ENCODE measurements at places on chromosomes 4 and X. TPM values are rescaled to one million over a fixed set of nuclear protein-coding genes. Genes with fewer than 3 reads are reported as not detected.

DCAF16 gene
- 5.2 TPM for total RNA-seq

RRH gene
- total RNA-seq, result not detected

TRMT10A gene
- total RNA-seq, result 3.5 TPM

GAGE12J gene
- not detected for total RNA-seq

GPR143 gene
- total RNA-seq, result 1.1 TPM

ZNF711 gene
- total RNA-seq, result 0.37 TPM

NDST3 gene
- 0.25 TPM for total RNA-seq

SPANXN4 gene
- total RNA-seq, result not detected

CENPVL1 gene
- total RNA-seq, result not detected

RNF175 gene
- total RNA-seq, result 0.20 TPM

ITM2A gene
- 3.0 TPM for total RNA-seq

CDKL5 gene
- total RNA-seq, result 3.1 TPM

BEND4 gene
- total RNA-seq, result 0.21 TPM

GPC4 gene
- 1.1 TPM for total RNA-seq

- DNase-seq, result no peak
These were observed 10.8 kb upstream of the POLA1 start for GRCh38 chrX:24682739-24683432.

GRCh38 chr4:1023895-1024740 lies 12.7 kb downstream of the FGFRL1 start:
- DNase-seq, result no peak

GRCh38 chr4:111362941-111363361 lies 740.1 kb upstream of the PITX2 start:
- no peak for DNase-seq

DNA sequence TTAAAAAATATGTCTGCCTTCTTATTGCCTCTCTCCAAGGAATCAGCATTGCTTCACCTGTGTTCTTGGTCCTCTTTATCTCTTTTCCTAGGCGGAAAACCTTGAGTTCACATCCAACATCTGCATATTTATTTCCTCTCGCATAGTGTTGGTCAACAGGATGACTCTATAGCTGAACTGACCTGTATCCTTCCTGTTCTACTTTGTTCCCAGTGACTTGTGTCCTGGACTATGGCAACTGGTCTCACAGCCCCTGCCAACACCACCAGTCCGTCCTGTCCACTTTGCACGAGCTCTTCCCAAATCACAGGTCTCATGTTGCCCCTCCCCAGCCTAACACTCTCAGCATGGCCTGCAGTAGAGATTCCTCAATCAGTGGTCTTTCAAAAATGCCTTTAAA lies 2.0 kb downstream of the DIPK2B start:
- no peak for DNase-seq

GRCh38 chr4:89447543-89447942 lies 139.9 kb upstream of the GPRIN3 start:
- no peak for DNase-seq

DNA sequence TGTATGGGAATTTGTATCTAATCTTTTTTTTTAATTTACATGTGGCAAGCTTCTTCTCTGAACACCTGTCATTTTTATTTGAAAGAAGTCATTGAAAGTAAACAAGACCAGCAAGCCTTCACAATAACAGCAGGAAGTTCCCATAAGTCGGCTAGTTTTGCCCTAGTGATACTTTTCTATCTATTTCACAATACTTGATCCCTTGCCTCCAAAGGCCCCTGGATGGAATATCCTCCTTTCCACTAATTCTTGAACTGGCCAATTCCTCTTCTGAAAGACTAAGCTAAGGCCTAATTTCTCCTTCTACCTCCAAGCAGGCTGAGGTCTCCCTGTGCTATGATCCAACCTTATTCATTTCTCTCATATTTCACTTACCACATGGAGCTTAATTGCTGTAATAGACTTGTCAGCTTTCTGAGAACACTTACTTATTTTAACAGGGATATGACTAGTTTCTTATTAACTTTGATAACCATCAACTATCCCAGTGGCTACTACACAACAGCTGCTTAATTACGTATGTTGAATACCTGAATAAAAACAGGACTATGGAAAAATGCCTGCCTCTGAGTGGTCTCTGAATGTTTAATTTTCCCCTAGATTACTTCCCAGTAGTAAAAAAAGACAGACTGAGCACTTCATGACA lies 194.2 kb downstream of the MAD2L1 start:
- DNase-seq, result no peak

DNA sequence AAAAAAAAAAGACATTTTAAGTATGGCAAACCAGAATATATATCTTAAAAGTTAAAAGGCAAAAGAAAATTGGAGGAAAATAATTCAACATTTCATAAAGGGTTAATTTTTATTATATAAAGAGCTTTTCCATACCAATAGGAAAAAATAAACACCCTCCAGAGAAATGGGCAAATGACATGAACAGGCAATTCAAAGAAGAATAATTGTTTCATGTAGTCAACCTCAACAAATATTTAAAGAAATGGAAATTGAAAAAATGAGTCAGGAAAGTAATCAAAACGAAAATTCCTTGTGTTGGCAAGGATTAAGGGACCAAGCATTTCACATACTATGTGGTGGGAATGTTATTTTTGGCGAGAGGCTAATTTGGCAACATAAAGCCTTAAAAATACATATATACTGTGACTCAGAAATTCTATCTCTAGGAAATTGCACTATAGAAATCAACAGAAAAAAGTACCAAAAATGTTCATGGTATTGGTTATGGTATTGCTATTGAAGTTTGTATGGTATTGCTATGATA lies 87.6 kb downstream of the HAUS3 start:
- DNase-seq, result no peak

- DNase-seq, result no peak
These were observed 807.4 kb downstream of the FSTL5 start for GRCh38 chr4:161356351-161356750.

DNA sequence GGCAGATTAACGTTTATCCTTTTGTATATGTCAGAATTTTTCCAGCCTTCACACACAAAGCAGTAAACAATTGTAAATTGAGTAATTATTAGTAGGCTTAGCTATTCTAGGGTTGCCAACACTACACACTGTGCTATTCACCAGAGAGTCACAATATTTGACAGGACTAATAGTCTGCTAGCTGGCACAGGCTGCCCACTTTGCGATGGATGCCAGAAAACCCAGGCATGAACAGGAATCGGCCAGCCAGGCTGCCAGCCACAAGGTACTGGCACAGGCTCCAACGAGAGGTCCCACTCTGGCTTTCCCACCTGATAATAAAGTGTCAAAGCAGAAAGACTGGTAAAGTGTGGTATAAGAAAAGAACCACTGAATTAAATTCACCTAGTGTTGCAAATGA lies 94.8 kb downstream of the TET2 start:
- no peak for DNase-seq

- DNase-seq, result no peak
These were observed 31.8 kb downstream of the ZNF732 start for GRCh38 chr4:273309-274017.

- no peak for DNase-seq
These were observed 59.2 kb downstream of the CPZ start for GRCh38 chr4:8651661-8652180.

DNA sequence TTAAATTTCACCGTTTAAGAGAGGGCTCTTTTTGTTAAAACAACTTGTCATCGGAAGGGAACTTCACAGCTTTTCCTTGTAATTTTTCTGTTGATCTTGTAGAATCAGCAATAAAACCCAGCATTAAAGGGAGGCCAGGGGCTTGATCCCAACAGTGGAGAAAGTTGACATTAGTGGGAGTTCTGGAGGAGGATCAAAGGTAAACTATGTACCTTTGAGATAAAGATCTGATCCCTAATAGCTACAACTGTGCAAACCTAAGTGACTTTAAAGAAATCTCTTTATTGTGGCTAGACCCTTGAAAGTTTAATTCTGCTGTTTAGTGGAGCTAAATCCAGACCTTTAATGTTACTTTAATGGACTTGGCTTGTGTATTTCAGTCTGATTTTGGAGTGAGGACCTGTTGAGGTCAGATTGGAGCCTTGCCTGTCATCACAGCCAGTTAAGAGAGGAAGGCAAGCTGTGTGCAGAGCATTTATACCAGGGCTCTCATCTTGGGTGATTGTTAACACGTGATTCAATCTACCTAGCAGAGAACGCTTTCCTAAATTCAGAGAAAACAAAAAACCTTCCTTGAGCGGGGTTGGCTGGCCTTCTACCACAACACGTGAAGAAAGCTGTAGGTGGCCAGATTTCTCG lies 1.7 kb downstream of the DOCK11 start:
- no peak for DNase-seq

- no peak for DNase-seq
These were observed 243.8 kb downstream of the ADGRL3 start for GRCh38 chr4:61443813-61444510.

DNA sequence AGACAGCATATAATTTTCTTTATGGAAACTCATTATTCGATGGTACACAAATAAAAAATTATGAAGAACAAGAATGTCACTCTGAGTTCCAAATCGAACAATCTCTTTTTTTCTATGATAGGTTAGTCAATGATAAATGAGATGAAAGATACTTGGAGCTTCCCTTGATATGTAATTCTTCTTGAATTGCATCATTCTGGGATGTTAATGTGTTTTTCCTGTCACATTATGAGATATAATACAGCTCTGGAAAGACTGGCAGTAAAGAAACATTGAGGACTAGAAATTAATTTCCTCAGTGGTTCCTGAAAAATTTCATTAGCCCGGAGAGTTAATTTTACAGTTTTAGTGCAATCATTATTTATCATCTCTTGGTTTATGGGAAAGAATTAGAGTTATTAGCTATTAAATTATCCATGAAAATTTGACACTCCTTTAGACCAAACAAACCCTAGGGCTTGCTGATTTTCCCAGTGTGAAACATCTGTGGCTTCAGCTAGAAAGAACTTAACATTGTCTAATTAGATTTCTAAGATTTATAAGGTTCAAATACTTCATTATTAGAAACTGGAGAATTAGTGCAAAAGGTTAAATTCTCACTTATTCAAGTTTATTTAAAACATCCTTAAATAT lies 1546.6 kb upstream of the TENM3 start:
- no peak for DNase-seq

GRCh38 chrX:150094996-150095395 lies 156.7 kb upstream of the EOLA2 start:
- no peak for DNase-seq

GRCh38 chr4:8437281-8437680 lies 3.2 kb downstream of the ACOX3 start:
- DNase-seq, result no peak

DNA sequence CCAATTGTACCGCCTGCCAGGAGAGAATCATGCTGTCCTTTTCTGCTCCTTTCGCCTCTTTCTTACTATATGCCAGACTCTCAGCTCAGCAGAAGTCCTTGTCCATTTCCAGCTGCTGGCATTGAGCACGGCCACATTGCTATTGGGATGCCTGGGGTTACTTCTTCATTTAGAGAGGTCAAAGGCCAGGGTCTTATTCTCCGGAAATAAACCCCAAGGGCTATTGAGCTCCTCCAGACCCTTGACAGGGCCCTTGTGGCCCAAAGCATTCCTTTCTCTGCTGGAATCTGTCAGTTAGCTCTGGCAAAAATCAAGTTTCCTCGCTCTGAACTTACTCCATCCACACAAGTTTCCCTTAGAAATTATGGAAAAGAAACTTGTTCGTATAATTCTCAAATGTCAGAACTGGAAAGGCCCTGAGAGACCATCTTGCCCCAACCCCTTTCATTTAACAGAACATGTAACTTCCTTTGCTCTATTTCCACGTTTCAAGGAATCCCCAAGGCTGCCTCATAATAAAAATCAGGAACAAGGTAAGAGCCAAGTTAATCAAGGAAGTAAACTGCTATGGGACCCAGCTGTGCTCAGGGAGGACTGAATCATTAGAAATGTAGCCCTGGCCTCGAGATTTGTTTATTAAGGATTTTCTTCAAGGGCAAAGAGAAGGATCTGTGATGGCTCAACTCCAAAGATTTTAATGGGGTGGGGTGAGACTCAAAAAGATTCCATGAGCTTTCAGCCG lies 11.8 kb downstream of the AKAP4 start:
- no peak for DNase-seq

- no peak for DNase-seq
These were observed 78.5 kb downstream of the HTRA3 start for GRCh38 chr4:8348071-8348470.

- no peak for DNase-seq
These were observed 496.5 kb upstream of the LCORL start for GRCh38 chr4:18518098-18518497.

DNA sequence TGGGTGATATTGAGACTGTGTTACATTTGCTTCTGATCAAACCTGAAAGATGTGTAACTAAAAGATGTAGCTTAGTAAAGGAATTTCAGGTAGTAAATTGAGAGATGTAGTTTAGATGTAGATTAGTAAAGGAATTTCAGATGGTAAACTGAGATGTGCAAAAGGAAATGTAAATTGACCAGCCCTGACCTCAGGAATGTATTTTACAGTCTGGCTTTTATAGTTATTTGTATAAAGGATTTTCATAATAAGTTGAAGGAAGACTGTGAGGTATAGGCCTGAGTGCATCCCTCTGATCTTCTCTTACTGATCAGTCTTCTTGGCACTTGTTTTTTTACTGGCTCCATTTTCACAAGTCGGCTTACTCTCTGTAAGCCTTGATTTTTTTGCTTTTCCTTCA lies 3.2 kb downstream of the KLHL2 start:
- no peak for DNase-seq

GRCh38 chr4:31391976-31392375 lies 671.8 kb downstream of the PCDH7 start:
- DNase-seq, result no peak

DNA sequence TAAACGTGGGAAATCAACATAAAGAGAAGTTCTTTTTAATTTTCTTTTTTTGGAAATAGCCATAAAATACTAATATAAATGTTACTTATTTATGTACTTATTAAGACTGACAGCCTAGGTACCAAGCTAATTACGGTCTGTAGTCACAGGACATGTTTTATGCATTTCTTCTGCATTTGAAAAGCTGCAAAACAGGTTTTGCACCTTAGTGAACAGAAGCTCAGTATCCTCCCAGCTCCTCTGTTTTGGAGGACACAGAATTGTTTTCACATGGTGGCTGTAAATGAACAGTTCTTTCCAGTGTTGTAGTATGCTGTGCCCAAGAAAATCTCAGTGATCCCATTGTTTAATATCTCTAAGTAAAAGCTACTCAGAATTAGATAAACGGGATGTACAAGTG lies 1788.0 kb upstream of the TENM3 start:
- no peak for DNase-seq

DNA sequence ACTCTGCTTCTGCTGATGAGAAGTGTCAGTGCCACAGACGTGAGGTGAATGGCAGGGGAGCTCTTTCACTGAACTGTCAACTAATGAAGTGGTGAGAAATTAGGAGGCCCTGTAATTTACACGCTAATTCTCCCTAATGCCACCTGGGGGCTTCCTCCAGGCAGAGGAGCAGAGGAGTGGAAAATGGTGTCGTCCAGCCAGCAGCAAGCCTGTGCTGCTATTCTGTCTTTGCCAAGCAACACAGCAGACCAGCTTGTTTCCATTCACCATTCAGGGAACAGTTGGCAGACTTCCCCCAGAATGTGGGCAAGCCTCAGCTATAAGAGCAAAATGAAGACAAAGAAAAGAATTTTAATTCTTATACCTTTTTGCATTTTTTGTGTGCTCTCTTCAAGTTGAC lies 245.2 kb upstream of the TET2 start:
- DNase-seq, result no peak

Data from right lobe of liver (tissue), 6 donors.